ENCODE measurements at places on chromosomes 6 and 20.

DNA sequence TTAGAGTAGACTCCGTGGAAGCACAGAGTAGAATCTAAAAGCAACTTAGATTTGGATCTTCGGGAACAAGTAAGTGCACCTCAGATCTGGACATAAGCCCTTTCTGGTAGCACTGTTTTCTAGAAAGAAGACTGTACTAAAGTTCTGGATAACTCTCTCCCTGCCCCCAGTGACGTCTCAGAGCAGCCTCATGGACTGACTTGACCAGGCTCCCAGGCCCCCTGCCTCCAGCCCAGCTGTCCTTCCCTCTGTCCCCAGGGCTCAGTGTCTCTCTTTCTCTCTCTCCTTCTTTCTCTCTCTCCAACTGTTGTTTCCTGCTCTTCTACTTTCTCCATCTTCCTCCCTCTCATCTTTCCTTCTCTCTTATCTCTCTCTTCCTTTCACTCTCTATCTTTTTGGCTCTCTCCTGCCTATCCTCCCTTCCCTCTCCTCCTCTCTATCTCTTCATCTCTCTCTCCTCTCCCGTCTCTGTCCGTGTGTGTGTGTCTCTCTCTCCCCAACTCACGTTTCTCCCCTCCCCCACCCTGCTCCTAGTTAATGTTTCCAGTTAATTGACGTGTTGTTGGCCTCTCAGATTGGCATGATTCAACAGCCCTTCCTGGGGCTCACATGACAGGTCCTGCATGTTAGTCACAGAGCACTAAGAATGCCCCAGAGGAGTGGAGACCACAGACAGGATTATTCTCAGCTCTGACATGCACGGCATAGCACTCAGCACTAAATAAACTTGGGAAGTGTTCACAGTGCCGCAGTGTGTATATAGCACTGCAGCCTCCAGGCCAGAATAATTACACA is 180.4 kb upstream of the FOXQ1 start:
- no peak for DNase-seq

DNA sequence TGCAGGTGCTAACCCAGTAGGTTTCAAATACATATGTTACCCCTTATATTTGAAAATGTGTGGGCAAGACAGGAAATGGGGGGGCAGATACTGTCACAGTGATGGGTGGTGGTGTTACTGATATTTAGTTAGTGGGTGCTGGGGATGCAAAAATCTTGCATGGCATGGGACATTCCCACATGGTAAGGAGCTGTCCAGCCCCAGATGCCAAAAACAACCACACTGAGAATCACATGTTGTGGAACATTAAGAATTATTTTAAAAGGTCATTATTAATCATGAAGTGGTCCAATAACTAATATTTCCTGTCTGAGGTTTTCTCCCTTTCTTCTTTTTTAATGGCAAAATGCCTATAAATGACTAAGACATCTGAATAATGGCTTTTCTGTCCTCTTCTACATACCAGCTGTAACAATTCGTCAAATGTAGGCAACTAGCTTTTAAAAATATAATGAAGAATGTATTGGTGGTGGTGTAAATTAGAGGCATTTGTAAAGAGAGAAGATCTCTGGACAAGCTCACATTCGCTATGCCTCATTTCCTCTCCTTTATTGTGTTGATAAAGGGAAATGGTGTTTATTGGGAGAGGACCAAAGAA is 57.3 kb upstream of the SLC35B3 start:
- DNase-seq = no peak

- no peak for DNase-seq
Measured at GRCh38 chr6:35197196-35197595, 16.6 kb upstream of the SCUBE3 start.

DNA sequence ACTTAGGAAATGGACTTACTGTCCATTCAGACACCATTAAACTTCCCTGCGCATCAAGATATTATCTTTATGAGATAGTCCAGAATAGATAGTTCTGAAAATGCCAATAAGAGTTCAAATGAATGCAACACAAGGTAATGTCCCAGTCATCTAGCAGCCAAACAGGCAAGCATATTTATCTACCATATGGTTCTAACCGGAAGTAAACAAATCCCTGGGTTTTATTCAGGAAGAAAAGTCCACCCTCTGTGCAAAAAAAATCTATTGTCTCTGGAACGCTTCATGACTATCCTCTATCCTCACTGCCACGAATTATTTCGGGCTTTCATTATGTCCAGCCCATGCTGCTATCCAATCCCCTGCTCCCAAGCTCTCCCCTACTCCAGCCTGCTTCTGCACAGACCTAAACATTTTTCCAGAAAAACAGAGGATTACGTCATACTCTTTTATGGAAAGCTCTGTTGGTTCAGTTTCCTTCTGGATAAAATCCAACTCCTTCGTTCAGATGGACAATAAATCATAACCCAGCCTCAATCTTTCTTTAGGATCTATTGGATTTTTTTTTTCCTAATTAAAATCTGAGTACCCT is 11.4 kb downstream of the PPIL6 start:
- DNase-seq = no peak

DNA sequence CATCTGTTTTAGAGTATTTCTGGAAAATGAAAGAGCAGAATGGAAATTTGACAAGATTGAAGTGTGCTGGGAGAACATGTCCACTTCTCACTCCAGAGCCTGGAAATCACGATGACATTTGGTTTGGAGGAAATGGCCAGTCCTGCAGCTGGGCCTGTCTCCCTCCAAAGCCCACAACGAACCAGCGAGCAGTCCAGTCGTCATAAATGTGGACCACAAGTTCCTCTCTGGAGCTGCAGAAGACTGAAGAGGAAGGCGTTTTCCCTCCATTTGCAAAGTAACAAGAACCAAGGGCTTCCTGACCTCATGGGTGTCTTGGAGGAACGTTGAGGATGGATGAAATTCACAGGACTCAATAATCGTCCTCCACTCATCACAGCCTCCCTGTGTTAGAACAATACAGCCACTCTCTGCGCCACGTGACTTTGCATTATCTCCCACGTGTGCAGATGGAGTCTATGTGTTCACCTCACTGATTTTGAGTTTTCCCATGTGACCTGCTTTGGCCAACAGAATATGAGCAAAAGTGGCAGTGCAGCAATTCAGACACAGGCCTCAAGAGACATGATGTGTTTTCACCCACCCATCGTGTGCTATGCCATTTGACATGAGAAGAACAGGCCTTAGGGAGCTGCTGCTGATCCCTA is 9.1 kb upstream of the SPATS1 start:
- no peak for DNase-seq

DNA sequence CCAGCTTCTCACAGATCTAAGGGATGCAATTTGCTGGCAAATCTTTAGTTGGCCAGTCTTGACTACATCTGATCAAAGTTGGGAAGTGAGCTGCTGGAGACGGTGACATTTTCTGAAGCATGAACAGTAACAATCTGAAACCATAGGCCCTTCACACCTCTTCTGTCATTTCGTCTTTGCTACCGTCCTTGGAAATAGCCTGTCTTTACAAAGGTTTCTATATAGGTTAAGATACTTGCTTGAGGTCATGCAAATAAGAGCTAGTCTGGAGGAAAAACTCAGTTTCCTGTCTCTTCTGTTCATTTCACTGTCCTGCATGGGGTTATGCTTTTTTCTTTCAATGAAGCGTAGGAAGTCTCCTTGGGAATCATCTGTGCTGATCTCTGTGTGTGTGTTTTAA is 55.6 kb downstream of the CARMIL1 start:
- no peak for DNase-seq

GRCh38 chr6:72857791-72858585 is 236.1 kb downstream of the KCNQ5 start:
- DNase-seq = no peak

GRCh38 chr6:55379471-55379870 is 52.2 kb downstream of the GFRAL start:
- DNase-seq = no peak

- DNase-seq = no peak
Measured at GRCh38 chr6:77450924-77451323, 12.4 kb downstream of the HTR1B start.

- no peak for DNase-seq
Measured at GRCh38 chr20:46261456-46262253, 46.6 kb downstream of the CDH22 start.

Measured in GDM1 (cell line).